ENCODE measurements at places on chromosomes 11 and 22.

GRCh38 chr22:27734066-27734465, 67.5 kb downstream of the MN1 start:
- DNase-seq = no peak

- DNase-seq = no peak
Measured at GRCh38 chr11:73862986-73863385, 13.7 kb downstream of the COA4 start.

GRCh38 chr11:127412722-127413380, 412.3 kb upstream of the KIRREL3 start:
- no peak for DNase-seq

DNA sequence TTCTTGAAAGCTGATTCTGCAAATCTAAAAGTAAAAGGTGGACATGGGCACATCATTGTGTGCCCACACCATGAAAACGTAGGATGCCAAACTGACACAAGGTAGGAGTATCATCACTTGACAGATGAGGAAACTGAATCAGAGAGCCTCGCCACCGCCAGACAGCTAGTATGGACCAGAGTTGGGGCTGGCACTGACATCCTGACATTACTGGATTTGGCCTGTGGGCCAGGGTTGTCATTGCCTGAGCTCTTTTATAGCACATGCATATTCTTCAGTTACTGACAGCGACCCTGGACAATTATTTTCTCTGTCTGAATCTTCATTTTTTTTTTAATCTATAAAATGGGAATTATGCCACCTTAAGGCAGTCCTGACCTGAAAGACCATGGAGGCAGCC, 16.5 kb downstream of the USP35 start:
- no peak for DNase-seq

- DNase-seq = peak; percentile 68
Measured at GRCh38 chr11:61718621-61719302, 33.7 kb upstream of the MYRF start.

DNA sequence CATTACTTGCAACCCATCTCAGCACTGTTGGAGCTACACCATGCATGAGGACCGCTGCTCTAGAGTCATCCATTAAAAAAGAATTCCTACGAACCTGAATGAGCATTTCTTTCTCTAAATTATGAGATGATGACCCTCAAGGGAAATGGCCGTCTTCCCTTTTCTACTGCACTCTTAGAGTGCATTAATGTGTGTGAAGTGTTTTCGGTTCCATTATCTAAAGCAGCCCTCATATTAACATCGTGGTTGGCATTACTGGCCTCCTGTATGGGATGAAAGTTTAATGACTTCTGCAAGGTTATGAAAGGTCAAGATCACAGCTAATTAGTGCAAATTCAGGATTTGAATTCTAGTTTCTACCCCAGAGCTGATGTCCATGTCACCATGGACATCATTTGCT, 16.7 kb downstream of the CD44 start:
- DNase-seq = no peak

GRCh38 chr11:46129133-46129532, 7.9 kb upstream of the PHF21A start:
- no peak for DNase-seq

GRCh38 chr11:126176853-126177470, 34.5 kb downstream of the RPUSD4 start:
- DNase-seq = no peak

GRCh38 chr22:48070760-48071159, 1308.3 kb downstream of the TBC1D22A start:
- DNase-seq = no peak

DNA sequence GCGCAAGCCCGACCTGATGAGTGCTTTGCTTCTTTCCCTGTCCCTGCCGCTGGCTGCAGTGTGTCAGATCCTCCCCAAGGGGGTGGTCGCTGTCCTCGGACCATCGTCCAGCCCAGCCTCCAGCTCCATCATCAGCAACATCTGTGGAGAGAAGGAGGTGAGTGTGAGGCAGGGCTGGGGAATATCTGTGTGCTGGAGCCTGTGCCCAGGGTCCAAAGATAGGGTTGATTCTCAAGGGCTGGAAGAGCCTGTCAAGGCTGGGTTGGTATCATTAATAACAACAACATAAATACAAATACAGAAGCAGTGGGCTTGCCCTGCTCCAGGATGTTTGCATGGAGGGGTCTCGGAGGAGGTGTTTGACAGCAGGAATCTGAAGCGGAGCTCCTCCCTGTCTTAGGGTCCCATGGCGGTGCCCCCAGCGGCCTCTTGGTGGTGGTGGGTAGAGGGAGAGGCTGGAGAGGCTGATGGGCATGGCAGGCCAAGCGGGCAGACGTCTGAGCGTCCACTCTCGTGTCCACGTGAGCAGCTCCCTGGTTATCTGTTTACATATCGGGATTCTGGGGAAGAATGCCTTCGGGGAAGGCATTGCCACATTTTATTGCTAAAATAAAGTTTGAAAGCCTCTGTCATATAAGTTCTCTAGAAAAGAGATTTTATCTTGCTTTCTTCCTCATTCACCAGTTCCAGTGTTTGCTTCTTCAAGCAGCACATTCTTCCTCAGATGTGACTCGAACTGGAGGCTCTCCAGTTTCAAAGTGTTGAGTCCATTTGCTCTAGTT, 208.4 kb upstream of the TBCEL start:
- DNase-seq = no peak

DNA sequence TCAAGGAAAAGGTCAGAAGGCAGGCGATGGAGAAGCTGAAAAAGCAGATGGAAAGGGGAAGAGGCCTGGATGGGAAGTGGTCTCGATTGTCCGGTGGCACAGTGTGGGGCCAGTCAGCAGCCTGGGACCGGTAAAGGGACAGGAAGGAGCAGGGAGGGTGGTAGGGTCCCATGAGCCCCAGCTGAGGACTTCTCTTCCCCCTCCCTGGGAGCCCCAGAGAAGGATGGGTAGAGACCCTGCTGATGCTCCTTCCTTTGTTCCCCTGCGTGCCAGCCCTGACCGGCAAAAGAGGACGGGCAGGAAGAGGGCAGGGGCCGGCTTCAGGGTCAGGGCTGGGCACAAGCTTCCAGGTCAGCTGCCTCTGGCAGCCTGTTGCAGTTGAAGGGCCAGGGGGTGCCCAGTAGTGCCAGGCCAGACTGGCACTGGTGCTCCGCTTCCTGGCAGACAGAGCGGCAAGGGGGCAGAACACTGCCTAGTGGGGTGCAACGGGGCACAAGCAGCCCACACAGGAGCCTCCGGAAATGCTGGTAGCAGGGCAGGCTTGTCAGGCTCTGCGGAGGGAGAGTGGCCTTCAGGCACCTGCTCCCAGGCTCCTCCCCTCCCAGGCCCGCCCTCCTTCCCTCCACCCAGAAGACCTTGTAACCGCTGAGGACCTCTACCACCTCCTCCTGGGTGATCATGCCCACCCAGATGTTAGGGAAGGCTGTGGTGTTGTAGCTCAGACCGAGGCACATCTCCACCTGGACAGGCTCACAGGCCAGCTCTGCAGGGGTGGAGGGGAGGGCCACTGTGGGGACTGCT, 739 bp upstream of the C1QTNF5 start:
- no peak for DNase-seq

DNA sequence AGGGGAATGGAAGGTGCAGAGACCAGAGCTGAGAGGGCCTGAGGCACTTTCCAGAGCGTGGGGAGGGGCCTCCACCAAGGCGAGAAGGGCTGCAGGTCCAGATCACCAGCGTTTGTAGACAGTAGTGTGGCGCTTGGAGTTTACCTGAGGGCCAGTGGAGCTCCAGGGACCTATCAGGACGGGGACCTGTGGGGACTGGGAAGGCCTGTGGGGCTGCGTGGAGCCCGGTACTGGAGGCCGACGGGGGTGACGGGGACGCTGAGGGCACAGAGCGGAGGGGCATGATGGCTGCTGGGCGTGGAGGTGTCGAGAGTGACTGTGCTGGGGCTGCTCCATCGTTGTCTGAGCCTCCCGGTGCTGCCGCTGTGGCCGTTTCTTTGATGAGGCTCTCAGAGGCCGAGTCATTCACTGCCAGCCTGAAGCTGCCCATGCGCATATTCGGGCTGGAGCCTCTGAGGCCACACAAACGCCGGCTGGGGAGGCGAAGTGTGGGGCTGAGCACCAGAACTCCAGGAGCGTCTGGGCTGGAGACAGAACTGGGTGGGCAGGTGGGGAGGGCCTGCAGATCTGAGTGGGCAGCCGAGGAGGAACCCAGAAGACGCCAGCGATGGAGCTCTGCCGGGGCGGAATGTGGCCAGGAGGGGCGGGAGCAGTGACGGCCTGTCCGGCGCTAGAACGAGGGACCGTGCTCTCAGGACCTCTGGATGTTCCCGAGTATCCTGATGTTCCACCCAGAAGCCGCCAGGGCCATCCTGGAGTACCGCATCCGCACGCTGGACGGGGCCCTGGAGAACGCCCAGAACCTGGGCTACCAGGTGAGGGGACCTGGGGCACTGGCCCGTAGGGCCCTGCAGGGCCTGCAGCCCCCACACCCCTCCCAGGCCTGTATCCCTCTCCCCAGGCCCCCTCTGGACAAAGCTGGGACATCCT, 2.6 kb downstream of the PGGHG start:
- no peak for DNase-seq

GRCh38 chr11:17640493-17641164, 78.7 kb upstream of the MYOD1 start:
- DNase-seq = no peak

- no peak for DNase-seq
Measured at GRCh38 chr22:49582181-49582580, 245.5 kb downstream of the BRD1 start.

DNA sequence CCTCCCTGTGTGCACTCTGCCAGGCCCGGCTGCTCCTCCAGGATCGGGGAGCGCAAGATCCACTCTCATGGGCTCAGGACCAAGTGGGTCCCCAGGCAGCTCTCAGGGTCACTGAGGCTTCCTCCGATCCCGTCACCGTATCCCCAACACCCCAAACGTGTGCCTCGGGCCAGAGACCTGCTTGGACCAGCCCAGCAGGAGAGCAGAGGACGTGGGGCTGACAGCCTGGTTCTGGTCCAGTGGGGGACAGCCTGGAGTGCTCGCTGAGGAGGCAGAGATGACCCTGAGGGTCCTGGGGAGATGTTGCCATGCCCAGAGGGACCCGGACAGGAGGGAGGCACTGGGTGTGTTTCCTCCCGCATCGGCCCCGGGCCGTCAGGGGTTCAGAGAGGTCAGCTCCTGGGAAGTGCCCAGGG, 1402.6 kb downstream of the BRD1 start:
- DNase-seq = no peak

- no peak for DNase-seq
Measured at GRCh38 chr11:34609187-34609751, 11.6 kb upstream of the EHF start.

DNA sequence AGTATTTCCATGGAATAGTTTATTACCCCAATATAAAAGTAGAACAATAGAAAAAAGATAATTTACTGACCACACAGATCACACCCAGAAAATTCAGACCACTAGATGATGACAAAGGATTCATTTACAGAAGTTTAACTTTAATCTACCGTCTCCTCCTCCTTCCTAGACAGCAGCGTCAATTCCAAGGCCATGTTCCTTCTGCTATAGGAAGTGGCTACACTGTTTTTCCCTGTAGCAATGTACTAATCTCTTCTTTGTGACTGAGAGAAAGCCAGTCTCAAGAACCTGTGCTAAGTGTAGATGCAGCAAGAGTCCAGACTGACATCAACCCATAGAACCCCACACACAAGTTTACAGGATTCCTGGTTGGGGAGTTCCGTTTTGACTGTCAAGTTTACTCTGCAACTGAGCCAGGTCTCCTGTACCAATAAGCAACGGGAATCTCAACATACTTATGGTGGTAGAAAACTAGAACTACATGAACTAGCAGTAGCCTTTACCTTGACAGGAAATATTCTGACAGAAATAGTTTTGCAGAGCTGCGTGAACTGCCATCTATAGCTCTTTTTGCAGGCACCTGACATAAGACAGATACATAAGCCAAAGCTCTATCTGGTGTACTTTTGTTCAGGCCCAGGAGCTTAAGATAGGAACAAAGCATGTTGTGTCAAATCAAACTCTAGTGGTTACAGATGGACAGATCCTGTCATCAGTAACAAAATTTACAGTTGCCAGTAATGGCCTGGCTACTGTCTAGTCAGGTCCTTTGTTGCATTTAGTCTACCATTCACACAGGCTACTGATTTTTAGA, 42.9 kb downstream of the MRTFA start:
- no peak for DNase-seq

All from left renal pelvis (tissue), 4 donors.